Adipocyte (in vitro differentiated cells): ENCODE measurements at places on chromosomes 1 and 21.

- DNase-seq, result no peak
Observed at GRCh38 chr1:160646711-160647328, at the start of gene SLAMF1. Gene SLAMF1 (minus strand): TSS chr1:160647044. CDS start chr1:160646945, 99 bp downstream.

DNA sequence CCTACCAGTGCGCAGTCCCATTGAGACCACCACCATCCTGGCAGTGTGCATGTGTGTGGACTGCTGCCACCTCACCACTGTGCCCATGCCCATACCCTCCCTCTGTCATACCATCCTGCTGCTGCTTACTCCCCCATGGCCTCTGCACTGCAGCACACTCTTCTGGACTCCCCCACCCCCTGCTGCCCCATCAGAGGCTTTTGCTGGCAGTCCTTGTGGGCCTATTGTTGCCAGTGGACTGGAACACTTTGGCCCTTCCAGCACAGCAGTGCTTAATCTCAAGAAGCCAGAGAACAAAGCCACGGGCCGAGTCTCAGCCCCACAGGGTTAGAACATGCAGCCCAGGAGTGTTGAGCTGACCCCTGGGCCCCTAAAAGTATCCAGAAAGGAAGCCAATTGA, 41.9 kb upstream of the IVNS1ABP start:
- no peak for DNase-seq

DNA sequence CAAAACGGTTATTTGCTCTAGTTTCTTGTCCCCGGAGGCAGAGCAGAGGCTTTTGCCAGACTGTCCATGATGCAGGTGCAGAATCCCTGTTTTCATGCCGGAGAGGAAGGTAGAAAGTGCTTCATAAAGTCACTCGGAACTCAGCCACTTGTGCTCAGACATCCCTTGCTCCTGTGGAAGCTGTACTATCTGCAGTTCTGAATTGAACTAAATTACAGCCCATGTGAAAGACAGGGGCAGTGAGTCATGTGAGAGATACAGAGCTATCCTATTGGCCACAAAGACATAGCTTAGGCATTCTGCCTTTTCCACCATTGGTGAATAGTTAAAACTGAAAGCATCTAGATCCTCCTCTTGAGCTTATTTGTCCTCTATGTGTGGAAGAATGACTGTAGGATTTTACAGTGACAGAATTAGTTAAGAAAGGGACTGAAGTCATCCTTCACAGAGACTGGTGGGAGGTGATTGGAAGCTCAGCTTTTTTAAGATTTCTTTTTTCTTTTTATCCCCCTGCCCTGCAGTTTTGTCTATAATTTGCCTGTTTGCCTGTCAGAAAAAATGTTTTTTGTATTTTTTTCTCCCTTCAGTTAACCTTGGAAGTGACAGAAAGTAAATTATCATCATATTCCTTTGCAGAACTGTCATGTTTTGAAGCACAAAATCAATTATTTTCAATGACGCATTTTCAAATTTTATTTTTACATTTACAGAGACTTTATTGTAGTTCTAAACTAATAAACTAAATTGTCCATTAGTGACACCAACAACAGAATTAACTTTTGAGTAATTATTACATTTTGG, 298.6 kb downstream of the PTPRC start:
- DNase-seq, result peak; percentile 94

DNA sequence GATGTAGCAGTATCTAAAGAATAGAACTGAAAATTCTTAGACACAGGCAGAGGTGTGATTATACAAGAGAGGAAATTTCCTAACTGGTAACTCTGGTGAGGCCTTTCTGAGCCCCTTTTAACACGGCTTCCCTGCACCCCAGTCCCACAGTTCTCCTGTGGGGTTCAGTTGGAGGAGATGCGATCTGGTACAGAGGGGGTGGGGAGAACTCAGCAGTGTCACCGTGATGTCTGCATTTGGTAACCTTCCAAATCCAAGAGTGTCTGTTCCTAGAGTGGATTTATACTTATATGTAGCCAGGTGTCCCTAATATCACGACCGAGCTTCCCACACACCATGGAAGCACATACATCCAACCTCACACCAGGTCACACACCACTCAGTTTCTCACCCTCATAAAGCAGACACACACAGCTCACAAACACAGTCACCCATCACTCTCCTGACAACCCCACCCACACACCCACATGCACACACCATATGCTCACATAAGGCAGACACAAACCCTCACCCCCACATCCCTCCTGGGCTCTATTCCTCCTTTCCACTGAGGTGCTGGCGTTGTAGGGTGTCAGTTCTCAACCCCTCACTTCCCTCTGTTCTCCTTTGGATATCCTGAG, 48.5 kb downstream of the RHBG start:
- DNase-seq, result no peak

DNA sequence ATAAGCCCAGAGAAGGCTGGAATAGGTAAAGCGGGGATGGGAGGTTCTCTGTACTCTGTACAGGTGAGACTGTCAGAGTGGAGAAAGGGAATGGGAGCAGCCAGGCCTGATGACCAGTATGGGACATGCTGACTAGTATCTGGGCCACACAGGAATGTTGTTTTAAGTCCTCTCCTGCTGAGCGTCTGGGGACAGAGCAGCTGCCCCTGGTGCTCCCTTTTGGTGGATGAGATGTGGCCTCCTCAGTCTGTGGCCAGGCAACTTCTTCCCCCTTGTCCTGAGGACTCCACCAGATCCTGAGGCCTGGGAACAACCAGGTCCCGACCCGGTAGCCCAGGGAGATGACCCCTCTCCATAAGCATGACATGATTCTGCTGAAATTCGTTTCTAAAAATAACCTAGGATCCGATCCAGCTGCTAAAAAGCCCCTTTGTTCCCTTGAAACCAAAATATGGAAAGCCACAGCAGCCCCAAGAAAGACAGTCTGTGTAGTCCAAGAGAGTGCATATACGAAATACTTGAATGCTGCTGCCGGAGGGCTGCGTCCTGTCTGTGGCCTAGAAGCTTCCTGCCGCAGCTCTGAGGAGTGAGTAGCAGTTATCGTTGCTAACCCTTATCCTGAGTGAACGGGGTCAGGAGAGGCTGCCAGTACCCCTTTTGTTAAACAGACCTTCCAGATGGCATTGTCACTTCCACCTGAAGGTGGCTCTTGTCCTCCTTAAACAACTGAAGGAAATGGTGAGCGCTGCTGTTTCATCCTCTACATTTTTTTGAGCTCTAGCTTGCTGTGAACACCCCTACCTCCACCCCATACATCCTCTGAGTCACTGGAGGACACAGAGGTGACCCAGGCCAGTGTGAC, 47.1 kb downstream of the ATP2B4 start:
- peak; percentile 89 for DNase-seq

GRCh38 chr1:239011382-239011781, 375.0 kb upstream of the CHRM3 start:
- DNase-seq, result no peak

- no peak for DNase-seq
Observed at GRCh38 chr21:35284199-35284598, 235.1 kb upstream of the RUNX1 start.
